ENCODE measurements at places on chromosomes 1 and 21.
A peak's percentile ranks its signal among the peaks of the same experiment; 100 is the strongest.

DNA sequence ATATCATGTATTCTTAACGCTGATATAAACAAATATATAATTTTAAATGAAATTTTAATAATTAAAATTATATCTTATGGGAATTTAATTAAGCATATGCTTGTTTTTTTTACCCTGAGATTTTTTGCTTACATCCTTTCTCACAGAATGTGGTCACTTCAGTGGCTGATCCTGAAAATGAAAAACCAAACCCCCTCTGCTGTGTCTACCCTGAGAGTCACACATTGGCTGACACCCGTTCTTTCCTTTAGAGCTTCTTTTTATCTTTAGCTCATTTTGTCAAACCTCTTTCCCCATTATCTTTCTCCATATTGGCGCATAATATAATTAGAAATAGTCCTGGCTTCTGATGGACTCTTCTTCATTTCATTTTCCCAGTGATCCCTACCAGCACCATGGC lies 10.8 kb upstream of the CACYBP start:
- DNase-seq = no peak

GRCh38 chr21:14056771-14057191 lies 154.0 kb downstream of the LIPI start:
- no peak for DNase-seq

- no peak for DNase-seq
These were observed 23.4 kb downstream of the MAPKAPK2 start for GRCh38 chr1:206708058-206708457.

DNA sequence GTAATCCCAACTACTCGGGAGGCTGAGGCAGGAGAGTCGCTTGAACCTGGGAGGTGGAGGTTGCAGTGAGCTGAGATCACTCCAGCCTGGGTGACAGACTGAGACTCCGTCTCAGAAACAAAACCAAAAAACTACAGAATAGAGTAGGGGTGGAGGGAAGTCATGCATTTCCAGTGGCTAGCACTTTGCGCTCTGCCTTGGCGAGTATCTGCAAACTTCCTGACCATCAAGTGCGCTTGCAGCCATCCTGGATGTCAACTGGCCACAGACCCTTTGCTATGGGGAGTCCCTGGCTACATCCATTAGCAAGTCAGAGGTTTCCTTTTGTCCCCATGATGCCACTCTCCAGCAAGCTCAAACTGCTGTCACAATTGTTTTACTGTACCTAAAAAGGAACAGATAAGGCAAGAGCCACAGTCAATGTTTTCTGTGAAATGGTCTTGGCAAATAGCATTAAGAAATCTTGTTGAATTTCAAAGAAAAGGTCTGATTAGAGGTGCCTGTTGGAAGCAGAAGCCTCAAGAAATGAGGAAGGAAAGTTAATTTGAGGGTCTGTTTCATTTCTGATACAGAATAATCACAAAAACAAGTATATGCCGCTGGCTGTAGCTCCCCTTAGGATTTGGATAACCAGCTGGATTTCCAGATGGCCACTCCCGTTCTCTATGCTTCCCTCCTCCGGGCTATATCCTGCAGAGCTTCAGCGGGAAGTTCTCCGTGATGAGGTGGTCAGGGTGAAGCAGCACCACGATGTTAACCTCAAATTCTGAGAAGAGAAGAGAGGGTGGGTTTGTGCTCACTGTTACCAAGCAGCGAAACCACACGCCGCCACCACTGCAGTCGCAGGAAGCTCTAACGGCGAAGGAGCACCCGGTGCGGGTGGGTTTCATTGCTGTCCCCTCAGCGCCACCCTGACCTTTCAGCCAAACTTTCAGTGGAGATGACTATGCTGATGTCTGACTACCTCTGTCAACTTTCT lies 42.0 kb downstream of the VPS26C start:
- DNase-seq = no peak

DNA sequence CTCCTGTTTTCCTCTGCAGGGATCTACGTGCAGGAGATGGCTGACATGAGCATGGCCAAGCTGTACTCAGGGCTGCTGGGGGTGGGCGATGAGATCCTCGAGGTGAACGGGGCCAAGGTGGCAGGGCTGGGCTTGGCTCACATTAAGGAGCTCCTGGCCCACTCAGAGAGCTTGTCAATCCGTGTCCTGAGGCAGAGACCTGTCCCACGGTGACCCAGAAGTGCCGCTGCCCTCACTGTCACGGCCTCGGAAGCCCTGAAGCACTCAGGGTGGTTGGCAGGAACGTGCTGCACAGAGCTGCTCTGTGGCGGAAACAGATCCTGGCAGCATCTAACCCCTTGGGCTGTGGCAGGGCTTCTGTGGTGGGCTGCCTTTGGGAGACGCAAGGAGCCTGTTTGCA lies 37.6 kb downstream of the KIAA1614 start:
- DNase-seq = no peak

DNA sequence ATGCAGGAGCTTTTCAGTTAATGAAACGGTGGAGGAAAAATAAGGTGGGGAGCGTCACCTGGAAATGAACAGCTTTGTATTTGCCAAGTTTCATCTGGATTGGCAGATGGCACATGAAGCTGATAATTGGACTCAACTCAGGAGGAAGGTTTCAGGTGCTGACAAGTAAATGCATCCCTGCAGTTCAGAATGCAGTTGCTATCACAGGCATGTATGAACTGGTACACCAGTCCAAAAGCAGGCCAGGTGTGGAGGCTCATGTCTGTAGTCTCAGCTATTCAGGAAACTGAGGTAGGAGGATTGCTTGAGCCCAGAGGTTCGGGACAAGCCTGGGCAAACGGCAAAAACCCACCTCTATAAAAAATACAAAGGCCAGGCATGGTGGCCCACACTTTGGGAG lies 15.5 kb downstream of the DEGS1 start:
- DNase-seq = no peak

DNA sequence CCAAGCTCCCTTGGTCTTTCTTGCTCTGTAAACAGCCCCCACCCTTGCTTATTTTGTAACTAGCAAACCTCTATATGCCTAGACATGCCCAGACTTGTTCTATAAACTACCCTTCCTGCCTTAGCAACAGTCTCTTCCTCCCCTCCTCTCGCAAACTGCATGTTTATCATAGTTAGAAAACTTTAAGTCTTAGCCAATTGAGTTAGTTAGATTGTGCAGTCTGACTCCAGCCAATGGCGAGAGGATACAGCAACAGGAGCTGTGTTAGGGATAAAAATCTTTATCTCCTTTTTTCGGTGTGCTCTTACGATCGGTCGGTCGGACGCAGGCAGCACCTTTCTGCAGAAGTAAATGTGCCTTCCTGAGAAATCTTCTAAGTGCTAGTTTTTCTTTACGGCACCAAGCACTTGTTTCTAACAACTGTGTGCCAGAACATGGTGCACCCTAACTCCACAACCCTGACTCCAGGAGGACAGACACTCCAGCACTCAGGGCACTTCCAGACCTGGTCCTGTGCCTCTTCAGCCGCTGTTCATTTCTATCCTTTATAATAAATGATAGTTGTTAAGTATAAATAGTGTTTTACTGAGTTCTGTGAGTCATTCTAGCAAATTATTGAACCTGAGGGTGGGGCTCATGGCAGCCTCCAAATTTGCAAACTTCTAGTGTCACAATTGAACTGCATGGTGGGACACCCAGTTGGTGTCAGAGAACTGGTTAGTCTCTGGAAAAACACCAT lies 25.7 kb upstream of the GNG4 start:
- peak; percentile 6 for DNase-seq

DNA sequence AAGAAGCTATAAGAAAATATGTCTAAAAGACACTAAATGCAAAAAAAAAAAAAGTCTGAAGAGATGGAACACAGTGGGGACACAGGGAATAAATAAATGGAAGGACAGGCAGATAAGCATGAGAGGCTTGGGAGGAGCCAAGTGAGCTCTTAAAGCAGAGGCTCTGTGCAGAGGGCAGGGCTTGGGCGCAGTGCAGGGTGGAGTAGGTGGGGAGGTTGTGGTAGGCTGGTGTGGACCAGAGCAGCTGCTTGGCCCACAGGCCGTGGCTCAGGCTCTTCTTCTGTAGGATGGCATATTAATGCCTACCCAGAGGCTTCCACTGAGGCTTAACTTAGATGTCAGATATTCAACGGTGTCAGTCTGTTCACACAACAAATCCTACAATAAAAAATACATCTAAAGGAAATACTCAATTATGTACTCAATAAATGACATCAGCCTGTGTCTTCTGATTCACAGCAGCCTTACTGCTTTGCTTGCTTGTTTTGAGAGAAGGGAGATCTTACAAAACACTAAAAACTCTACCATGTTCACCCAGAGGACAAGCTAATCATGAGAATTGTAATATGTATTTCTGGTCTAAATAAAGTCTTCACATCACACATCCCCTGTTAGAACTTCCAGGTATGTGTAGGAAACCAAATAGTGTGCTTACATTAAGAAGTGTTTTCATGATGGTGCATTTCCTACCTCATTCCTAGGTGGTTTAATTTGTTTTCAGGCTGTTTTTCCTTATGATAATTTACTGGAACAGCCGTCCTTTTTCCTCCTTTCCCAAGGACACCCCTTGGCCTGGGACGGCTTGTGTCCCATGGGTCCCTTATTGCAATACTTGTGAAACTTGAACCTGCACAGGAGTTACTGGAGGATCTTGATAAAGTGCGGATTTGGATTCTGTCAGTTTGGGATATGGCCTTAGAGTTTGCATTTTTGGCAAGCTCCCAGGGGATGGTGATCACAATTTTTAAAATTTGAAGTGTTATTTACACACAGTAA lies 24.9 kb downstream of the DIP2A start:
- no peak for DNase-seq

DNA sequence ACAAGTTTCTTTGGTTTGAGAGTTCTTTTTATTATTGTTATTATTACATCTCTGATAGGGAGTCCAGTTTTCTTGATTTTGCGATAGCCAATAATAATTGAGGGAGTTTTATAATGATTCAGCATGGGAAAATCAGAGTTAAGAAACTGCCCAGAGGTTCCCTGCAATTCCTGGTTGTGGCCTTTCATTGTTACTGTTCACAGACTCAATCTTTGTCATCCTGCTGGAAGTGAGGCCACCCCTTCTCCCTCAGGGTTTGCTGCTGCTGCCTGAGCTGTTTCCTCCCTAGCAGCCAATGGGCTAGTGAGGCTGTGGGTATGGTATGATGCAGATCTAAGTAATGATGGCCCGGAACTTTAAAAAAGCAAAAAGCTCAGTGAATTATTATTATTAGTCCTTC lies 50.2 kb upstream of the TACSTD2 start:
- DNase-seq = no peak

- DNase-seq = no peak
These were observed 9.2 kb upstream of the PALMD start for GRCh38 chr1:99636647-99637175.

GRCh38 chr1:246592695-246593094 lies 26.4 kb downstream of the CNST start:
- peak; percentile 88 for DNase-seq

- no peak for DNase-seq
These were observed 199.3 kb upstream of the TMEM51 start for GRCh38 chr1:14954210-14954609.

- DNase-seq = no peak
These were observed 3.5 kb upstream of the GSTM4 start for GRCh38 chr1:109652402-109652801.

DNA sequence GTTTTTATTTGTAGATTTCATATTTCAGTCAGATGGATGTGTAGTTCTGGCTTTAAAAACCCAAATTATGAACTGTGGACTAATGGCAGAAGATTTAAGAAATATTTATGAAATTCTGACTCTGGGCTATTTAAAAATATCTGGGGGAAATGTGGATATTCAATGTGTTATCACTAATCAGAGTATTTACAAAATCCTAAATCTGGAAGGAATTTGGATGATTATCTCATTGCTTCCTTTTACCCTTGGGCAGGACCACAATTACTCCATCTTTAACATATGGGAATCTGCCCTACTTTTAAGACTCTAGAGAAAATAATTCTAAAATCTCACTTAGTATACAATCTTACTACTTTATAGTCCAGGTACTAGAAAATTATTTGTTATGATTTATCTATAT lies 203.2 kb downstream of the PDE4B start:
- no peak for DNase-seq

DNA sequence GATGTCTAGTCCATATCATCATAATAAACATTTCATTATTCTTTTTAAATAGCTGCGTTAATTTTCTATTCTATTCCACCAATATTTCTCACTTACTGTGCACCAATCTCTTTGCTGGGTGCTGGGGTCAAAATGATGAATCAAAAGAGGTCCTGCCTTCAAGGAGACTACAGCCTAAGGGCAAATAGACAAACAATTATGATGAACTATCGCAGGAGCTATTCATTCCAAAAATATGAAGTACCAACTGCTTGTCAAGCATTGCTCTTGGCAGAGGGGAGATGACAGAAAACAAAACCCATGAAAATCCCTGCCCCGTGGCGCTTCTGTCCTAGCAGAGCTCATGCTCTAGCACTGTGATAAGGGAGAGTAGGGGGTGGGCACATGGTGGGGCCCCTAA lies 28.8 kb upstream of the SLC26A9 start:
- no peak for DNase-seq

GRCh38 chr1:2248127-2248826 lies 20.2 kb downstream of the SKI start:
- no peak for DNase-seq

GRCh38 chr1:107963601-107964335 lies 1.2 kb downstream of the VAV3 start:
- no peak for DNase-seq

- no peak for DNase-seq
These were observed 17.8 kb upstream of the PLA2G2E start for GRCh38 chr1:19941206-19941568.

DNA sequence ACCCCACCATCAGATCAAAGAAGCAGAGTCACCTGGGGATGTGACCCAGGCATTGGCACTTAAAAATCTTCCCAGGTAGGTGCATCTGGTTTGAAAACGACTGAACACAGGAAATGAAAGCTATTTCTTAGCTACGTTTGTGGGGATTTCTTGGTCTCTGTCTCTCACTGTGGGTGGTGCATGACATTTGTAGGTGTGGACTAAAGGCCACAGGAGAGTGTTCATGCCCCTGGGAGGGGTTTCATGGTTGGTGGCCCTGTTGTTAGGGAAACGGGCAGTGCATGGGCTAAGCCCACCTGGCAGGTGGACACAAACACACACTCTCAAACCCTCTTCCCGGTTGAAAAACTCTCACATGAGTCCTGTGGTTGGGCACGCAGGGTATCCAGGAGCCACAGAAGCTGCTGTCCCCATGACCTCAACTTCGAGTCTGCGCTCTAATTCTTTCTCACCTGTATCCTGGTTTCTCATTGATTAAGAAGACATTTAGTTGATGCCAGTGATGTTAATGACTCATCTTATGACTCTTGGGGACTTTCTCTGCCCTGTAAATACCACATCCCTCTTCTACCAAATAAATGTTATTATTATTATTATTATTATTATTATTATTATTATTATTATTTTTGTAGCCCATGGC lies 119.4 kb downstream of the MRPS6 start:
- DNase-seq = no peak

DNA sequence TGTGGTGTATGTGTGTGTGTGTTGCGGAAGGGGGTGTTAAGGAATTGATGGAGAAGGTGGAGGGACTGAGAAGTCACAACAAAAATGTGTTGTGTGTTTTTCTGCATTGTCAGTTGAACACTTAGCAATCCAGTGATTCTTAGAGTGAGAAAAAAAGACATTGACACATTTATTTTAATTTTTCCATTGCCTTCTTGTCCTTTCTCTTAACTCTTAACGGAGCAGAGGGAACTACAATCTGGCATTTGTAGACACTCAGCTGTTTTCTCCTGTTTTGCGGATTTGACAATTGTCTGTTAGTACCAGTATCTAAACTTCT lies 725 bp downstream of the C1orf53 start:
- DNase-seq = no peak

GRCh38 chr1:67713057-67713846 lies 28.3 kb downstream of the GADD45A start:
- peak; percentile 37 for DNase-seq

All from AG04450 (cell line).